ENCODE measurements at places on chromosomes 4 and X.

DNA sequence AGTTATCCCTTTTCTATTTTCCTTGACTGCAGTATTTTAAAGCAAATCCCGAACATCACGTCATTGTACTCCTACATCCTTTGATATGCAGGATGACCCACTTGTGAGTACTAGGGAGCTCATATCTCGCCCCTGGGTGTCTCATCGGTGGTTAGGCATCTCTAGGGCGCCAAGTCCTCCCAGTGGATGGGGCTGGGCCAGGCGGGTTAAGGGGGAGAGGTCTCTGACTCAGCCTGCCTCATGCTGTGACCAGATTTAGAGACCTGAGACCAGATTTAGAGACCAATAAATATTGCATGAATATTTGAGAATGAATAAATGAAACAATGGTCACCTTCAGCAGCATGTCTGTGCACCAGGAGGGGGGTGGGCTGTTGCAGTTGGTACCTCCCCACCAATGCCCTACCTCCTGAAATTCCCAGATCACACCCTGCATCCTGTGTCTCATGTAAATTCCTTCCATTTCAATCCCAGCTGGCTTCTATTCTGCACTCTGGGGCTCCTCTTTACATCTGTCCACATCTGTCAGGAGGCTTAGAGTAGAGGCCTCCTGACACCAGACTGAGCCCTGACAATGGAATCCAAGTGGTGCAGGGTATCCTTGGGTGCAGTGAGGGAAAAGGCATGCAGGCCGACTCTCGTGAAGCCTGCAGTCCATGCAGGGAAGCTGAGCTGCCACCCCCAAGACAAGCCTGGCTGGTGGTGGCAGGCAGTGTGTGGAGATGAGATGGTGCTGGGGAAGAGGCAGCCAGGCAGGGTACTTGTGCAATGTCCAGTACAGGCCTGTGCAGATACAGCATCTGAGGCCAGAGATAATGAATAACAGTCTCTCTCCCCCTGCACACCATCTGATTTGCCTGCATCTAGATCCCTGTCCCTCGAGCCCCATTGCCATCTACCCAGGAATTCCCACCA lies 5.2 kb downstream of the APLN start:
- no peak for DNase-seq

- no peak for DNase-seq
Observed at GRCh38 chr4:136281889-136282288, 1250.4 kb downstream of the PCDH18 start.

- DNase-seq, result no peak
Observed at GRCh38 chr4:187432310-187432709, 563.3 kb upstream of the ZFP42 start.

DNA sequence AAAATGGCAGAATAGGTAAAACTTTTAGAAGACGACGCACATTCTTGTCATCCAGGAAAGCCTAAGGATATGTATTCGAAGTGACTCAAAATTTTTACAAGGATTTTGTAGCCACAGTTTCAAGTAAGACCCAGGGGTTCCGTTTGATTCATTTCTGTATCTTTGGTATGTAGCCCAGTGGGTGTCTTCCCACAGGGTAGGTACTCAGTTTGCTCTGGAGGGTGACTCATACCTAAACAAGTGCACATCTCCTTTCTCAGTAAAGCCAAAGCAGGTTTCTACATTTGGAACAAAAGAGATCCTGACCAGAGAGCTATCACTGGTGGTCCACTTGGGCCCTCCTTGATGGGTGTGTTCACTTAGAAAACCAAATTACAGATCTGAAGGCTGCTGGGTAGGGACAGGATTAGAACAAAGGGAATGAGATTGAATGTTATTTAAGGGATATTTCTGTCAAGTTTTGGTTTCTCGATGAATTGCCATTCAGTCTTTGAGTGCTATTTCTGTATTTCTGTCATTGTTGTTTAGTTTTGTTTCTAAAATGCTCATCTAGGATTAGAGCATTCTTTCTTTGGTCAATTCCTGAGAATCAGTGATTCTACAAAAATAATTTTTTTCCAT lies 56.1 kb downstream of the PLS3 start:
- DNase-seq, result no peak

GRCh38 chrX:50475208-50475607 lies 4.6 kb upstream of the DGKK start:
- no peak for DNase-seq

GRCh38 chr4:6258741-6259140 lies 10.9 kb upstream of the WFS1 start:
- no peak for DNase-seq

DNA sequence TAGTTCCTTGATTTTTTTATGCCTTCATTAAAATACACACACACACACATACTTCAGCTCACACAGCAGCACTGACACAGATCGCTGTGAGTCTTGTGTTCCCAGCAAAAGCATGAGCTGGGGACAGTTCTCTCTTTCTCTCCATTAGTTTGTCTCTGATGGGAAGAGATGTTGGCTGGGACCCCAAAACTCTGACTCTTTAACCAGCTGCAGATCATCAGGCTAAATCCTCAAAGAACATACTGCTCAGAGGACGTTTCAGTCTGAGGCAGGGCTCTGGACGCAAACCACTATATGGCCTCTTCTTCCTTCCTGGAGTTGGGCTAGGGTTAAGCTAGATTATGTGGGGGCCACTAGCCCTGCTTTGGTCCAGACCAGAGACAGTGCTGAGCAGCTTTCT lies 109.6 kb downstream of the NHSL2 start:
- DNase-seq, result no peak

DNA sequence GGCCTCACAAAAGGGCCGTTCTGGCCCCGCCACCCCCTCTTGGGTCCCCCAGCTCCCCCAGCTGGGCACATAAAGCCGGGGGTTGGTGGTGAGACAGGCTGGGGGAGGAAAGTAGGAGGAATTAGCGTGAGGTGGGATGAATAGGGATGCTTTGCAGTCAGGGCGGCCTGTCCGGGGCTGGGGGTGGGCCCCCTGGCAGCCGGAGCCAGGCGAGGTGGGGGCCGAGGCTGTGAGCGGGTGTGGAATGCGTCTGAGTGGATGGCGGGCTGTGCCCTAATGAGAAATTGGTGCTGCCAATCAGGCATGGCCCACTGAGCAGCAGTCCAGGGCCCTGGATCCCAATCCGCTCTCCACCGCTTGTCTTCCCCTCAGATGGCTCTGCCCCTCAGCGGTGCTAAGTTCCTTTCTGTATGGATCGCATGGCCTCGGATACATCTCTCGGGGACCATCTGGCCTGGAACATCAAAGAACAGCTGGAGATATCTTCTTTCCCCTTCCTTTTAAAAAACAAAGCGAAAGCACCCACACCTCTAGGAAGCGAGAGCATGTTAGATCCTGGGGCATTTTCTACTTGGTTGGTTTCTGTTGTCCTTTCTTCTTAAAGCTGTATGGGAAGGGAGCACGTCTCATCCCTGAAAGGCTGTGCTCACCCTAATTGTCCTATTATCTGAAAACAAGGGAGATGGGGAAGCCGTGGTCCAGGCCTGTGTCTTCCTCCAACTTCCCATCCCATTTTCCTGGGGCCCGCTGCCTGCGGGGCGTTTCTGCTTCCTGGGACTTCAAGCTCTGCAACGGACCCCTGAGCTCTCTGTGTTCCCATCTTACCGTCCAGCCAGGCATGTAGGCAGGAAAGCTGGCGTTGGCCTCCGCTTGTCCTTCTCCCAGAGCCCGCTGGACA lies 106.9 kb downstream of the SORCS2 start:
- no peak for DNase-seq

DNA sequence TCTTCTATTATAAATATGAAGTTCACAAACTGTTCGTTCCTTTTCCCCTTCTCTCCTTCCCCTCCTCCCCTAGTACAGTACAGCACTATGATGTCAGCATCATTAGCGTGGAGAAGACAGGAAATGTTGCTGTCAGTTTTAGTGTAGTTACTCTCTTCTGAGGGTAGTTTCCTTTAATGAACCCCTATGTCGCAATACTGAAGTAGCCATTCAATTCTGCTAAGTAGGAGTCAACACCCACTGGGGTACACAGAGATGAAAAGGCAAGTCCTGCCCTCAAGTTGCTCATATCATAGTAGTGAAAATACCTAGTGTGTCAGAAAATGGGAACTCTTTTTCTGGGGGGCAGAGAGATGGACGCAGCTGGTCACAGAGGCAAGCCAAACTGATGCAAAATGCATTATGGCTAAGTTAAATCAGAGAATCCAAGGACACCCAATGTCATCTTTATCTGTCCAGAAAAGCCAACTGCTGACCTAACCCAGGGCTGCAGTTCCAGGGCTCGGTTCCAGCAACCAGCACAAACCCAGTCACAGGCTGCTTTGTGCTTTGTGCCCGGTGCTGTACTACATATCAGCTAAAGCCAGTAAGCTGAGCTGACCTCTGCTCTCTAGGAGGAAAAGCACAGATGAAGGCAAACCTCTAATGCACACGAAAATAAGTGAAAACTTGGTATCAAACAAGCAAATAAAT lies 31.5 kb downstream of the GRIA3 start:
- DNase-seq, result no peak

Data from stimulated activated naive CD4-positive, alpha-beta T cell treated with Interleukin-2 at 50 U/mL for 16 hours (primary cell).